ENCODE measurements at places on chromosomes 3 and 15.

DNA sequence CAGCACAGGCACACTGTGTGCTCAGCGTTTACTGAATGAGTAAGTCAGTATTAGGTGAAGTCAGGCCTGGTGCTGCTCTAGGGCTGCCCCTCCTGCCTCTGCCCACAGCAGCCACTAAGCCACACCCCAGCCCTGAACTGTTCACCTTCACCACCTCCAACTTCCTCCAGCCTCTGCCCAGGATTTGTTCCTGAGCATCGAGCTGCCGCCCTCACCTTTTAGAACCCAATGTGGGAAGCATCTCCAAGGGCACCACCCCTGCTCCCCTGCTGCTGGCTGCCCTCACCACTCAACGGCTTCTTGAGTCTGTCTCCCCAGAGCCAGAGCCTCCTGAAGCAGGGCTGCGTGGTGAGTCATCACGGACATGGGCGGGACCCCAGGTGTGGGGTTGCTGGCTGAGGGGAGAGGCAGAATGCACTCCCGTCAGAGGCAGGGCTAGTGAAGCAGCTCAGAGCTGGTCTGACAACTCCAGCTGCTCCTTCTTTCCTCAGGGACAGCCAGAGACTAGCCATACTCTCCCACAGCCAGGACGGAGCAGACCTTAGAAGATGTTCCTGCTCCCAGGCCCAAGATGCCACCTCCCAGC, 5.8 kb downstream of the HYAL2 start:
- DNase-seq = peak; percentile 94

GRCh38 chr3:61239871-61240270, 11.4 kb downstream of the FHIT start:
- DNase-seq = no peak

GRCh38 chr3:64748244-64748904, 60.6 kb upstream of the ADAMTS9 start:
- no peak for DNase-seq

DNA sequence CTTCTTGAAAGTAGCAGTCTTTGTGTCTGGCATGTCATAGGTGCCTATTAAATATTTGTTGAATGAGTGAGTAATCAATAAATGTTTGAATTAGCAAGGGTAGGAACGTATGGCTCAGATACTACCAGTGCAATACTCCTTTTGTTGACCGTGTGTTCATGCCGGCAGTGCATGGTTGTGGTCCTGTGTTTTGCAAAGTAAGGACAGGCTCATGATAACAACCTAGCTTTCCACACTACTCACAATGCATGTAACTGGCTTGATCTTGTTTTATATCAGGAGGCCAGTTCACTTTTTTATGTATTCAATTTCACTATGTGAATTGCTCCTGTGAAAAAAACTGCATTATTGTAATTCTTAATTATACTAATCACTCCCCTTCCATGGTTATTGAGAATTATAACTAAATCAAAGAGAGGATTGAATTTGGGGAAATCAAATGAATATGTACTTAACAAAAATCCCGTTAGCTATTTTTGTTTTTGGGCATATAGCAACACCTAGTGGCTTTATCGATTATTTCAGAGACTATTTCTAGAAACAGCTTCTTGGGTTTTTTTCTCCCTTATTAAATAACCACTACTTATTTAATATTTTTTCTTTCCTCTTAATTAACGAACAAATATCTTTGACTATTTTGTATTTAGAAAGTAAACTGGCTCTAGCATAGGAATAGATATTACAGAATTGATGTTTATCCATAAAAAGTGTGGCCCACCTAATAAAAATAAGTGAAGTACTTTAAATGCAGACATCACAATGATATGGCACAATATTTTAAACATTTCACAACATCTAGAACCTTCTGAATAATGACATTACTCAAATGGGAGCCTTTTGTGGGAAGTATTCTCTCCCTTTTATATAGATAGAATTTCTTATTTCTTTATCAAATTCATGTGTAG, 218.5 kb downstream of the BBX start:
- no peak for DNase-seq

DNA sequence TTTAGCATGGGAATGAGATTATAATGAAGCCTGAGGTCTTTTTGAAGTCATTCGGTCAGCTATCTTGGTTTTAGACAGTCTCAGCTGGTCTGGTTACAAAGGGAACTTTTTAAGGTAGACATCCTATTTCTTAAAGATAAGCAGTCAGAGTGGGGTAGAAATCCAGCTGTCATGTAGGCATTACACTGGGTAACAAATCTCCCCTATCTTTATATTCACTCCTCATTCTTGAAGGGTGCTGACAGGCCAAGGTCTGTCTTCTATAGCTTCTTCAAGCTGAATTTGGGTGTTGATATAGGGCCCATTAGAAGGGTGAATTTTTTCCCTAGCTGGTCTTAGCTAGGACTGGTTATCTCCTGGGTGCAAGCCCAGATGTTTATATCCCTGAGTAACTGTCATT, 21.2 kb upstream of the NDN start:
- DNase-seq = no peak

GRCh38 chr3:25130724-25131520, 297.1 kb upstream of the RARB start:
- DNase-seq = no peak

DNA sequence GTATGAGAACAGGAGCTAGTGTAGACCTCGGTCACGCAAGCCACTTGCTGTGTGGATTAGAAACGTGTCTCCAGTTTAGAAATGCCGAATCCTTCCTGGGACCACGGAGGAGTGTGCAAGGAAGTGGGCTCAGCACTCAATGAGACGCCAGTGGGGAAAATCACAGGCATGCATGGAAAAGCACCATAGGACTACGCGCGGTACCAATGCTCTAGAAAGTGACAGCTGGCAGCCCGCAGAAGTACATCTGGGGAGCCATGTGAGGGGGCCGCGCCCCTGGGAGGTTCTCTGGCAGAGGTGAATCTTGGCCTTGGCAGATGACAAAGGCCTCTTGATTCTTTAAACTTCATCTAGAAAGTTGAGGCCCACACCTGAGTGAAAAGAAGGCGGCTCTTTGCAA, 99.3 kb downstream of the LRRK1 start:
- DNase-seq = no peak

- no peak for DNase-seq
These were observed 41.1 kb downstream of the FSD2 start for GRCh38 chr15:82764740-82765139.

DNA sequence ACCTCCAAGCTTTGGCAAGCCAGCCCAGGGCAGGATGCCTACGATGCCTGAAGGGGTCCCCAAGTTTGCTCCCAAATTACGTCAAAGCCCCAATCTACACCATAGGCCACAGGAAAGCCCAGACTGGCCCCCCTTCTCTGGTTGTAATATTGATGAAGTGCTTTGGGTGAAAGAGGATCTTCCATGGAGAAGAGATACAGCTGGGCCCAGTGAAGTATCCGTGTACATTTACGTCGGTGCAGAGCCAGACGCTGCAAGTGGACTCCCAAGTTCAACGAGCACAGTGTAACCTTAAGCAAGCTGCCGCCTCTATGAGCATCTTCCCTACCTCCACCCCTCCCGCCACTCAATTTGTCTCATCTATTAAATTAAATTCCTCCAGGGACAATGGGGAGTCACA, 100.1 kb upstream of the TPM1 start:
- no peak for DNase-seq

DNA sequence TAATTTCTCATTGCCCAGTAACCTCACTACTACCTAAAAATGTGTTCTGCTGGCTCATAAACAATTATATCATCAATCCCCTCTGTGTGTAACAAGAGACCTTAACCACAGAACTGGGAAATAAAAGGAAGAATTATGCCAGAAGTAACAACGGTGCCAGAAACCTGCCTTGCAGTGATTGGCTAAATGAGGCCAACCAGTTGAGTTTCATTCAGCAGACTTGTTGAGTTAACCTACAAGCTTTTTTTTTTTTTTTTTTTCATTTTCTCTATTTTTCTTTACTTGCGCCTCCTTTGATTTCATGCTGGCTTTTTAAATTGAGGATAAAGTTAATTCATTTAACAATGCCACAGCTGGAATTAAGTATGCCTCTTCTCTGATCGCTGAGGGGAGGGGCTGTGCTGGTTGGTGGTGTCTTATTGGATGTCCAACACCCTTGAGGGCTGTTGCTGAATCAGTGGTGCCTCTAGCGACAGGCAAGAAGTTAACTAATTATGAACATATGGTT, 30.0 kb upstream of the GMNC start:
- DNase-seq = no peak

GRCh38 chr3:153162513-153163392, 727 bp downstream of the RAP2B start:
- no peak for DNase-seq

GRCh38 chr3:45187694-45188141, 38.4 kb downstream of the TMEM158 start:
- no peak for DNase-seq

- no peak for DNase-seq
These were observed 779.6 kb upstream of the ARPP21 start for GRCh38 chr3:34859746-34860145.
